Heart right ventricle (tissue), 16 donors: ENCODE measurements at places on chromosomes 1 and 21. TPM values are rescaled to one million over a fixed set of nuclear protein-coding genes. Genes with fewer than 3 reads are reported as not detected.

GRCh38 chr1:5684791-5685190 is 307.4 kb downstream of the NPHP4 start:
- DNase-seq: no peak

DNA sequence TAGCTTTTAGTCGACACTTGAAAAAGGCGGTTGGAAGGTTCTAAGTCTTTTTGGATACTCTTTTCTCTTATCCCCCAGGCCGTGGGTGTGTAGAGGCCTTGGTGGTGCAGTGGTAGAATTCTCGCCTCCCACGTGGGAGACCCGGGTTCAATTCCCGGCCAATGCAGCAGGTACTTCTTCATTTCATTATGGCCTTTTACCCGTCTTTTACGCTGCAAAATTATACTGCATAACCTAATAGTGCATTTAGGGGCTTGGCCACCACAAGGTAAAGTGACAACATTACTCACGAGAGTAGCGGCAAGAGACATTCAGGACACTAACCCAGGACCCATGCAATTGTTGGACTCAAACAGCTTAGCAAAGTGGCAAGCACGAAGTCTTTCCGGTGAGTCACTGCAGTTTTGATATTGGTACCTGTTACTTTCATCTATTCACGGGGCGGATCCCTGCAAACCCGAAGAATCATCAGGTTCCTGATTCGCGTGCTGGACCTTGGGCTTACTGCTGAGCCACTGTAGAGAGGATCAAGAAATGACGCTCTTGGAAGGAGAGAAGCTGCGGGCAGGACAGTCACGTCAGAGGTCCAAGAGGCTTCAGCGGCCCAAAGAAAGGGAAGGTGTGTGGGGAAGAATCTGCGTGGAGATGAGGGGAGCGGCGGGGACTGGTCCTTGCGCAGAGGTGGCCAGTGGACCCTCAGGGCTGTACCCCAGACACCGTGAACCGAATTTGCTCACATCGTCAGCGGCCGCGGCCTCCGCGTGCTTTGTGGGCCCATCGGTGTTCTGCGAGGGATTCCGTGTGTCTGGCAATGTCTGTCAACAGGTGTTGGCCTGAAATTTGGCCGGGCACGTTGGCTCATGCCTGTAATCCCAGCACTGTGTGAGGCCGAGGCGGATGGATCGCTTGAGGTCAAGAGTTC is 12.9 kb upstream of the RNU1-4 start:
- DNase-seq: peak; percentile 24

GRCh38 chr1:77744576-77744975 is 15.1 kb downstream of the USP33 start:
- DNase-seq: no peak

- DNase-seq: no peak
These were observed 35.3 kb upstream of the DNASE2B start for GRCh38 chr1:84363019-84363418.

Gene CSTB
- 49.8 TPM for total RNA-seq

GRCh38 chr1:17955302-17956285 is 152.0 kb upstream of the IGSF21 start:
- DNase-seq: no peak

- DNase-seq: no peak
These were observed 8.3 kb upstream of the KANK4 start for GRCh38 chr1:62327360-62328055.

Gene DENND4B
- 47.1 TPM for total RNA-seq

DNA sequence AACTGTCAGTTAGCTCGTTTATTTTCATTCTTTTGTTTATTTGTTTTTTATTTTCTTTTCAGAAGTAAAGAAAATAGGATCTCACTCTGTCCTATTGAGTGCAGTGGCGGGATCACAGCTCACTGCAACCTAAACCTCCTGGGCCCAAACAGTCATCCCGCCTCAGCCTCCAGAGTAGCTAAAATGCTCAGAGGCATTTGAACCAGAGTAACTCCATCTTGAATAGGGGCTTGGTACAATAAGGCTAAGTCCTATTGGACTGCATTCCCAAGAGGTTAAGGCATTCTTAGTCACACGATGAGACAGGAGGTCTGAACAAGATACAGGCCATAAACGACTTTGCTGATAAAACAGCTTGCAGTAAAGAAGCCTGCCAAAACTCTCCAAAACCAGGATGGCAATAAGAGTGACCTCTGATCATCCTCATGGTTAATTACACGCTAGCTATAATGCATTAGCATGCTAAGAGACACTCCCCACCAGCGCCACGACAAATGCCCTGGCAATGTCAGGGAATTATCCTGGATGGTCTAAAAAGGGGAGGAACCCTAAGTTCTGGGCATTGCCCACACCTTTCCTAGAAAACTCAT is 13.1 kb upstream of the COP1 start:
- no peak for DNase-seq

GRCh38 chr1:50977575-50978143 is 7.6 kb downstream of the CDKN2C start:
- peak; percentile 79 for DNase-seq

DNA sequence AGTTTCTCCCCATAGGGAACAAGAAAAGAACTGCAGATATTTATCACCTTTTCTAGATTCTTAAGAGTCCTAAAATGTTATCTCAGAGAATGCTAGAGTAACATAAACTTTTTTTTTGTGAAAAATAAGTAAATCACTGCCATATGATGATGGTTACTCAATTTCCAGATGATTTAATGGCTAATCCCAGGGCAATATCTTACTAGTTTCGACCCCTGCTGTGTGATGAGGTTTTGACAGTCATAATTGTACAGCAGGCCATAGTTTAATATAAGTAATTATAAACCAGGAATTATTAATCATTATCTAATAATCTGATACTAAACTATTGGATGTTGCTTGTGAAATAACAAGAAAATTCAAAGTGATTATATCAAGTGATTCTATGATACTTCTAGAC is 210.6 kb downstream of the HLX start:
- DNase-seq: no peak

Gene MEX3A
- total RNA-seq: 0.28 TPM

Gene S100A3
- total RNA-seq: not detected

Gene CD101
- total RNA-seq: 1.7 TPM

Gene MYCL
- 0.91 TPM for total RNA-seq

GRCh38 chr1:232987774-232988140 is 37.3 kb downstream of the NTPCR start:
- DNase-seq: no peak

Gene KRTAP21-2
- total RNA-seq: not detected

DNA sequence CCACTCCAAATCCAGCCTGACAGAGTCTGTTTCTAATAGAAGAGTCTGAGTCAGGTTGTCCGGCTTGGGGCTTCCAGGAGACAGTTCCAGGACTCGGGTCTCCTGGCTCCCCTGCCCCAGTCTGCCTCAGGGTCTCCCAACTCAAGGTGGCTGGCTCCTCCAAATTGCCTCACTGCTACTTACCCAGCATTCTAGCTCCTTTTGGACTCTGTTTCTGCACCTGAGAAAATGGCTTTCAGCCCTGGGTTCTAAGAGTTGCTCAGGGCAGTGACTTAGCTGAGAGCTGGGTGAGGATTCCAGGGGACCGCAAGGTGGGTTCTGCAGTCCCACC is 5.5 kb upstream of the IGFN1 start:
- no peak for DNase-seq

- DNase-seq: no peak
These were observed 127.9 kb downstream of the CSMD2 start for GRCh38 chr1:34037109-34037508.

Gene KLHDC9
- 7.6 TPM for total RNA-seq

DNA sequence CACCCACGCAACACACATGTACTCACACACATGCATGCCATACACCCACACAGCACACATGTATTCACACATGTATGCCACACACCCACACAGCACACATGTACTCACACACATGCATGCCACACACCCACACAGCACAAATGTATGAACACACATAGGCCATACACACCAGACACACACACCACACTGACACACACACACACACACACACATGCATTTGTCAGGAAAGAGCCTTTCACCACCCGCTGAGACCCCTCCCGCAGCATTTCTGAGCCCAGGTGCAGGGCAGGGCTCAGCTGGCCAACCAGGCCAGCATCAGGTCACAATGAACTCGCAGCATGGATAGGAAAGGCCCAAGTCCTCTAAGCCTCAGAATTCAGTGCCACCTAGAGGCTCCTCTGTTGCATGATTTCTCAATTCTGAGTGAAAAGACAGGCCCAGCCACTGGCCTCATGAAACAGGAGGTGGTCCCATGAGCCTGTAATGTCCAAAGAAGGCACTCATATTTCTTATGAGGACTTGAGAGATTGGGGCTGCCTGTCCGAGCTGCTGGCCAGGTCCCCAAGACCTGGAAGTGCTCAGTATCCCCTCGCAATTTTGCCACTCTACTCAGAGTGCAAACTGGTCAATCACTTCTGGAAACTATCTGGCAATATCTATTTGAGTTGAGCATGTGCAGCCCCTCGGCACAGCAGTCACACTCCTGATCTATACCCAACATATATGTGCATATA is 57.3 kb downstream of the PSMG1 start:
- no peak for DNase-seq

- DNase-seq: no peak
These were observed 14.8 kb upstream of the CASQ2 start for GRCh38 chr1:115783311-115783710.

Gene AK4
- total RNA-seq: 144 TPM

DNA sequence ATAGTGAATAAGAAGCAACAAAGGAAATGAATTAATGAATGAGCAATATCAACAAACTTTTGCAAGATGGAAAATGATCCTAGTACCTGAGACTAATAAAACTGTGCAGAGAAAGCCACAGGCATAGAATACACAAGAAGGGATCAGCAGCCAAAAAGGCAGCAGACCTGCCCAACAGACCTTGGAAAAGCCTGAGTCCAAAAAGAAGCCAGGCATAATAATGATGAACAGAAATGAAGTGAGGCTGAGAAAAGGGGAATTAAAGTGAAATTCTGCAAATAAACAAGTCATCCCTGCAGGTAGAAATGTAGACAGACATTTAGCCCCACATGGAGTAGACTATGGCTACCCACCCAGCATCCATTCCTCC is 10.3 kb upstream of the PHTF1 start:
- DNase-seq: no peak

DNA sequence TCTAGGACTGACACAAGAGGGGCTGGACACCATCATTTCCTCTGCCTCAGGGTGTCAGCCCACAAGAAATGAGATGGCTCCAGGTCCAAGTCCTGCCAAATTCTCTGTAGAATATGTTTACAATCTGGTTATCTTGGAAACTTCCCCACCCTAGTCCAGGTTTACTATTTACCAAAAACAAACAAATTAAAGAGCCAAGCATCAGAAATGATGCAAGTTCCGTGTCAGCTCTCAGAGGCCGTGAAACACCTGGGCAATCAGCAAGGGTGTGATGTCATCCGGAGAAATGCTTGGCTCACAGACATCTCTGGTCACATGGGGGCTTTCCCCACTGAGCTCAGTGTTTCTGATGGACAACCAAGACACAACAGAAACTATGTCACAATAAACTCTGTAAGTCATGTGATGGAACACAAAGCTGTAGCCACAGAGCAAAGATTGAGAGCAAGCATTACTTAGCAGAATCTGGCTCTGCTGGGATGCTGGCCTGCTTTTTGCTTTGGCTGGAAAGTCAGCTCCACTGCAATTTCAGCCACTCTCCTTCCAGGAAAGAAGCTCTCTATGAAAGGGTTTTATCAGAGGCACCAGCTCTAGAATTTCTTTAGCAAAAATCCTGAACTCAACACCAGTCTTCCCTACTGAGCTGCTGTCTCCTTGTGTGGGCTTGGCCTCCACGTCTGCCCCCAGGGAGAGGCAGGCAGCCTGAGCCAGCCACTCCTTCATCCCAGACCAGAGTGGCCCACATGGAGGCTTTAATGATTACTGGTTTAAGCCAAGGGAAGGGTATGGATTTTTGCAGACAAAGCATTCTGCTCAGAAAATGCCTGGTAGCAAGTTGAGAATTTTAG is 55.9 kb downstream of the NENF start:
- DNase-seq: peak; percentile 46

DNA sequence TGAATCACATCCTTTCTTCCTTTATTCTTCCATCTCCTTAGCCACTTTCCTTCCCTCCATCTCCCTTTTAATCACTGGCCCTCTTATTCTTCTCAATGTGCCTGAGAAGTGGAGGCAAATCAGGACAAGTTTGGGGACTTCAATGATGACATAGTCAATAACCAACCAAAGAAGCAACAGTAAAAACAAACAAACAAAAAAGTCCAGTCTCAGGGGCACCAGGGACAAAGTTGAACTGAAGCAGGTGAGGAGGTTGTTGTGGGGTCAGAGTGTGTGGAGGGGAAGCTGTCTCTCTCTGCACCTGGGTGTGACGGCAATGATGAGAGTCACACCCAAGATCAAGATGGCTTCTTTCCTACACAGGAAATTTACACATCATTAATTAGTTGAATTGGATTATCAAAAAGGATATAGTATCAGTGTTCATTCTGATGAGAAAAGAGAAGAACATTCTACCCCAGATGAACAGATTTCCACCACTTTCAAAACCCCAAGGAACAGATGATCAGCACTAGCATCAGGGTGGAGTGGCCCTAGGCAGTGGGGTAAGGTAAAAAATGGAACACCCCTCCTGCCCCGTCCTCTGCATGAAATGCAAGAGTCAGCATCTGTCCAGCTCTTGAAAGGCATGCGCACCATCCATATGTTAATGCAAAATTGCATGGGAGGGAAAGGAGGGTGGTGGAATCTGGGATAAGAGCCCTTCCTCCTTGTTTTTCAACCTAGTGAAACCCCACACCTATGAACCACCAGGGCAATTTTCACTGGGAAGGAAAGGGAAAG is 32.6 kb downstream of the HSD3B2 start:
- no peak for DNase-seq

Gene FALEC
- total RNA-seq: not detected

Gene NPR1
- total RNA-seq: 9.3 TPM

Gene C1orf87
- total RNA-seq: not detected

DNA sequence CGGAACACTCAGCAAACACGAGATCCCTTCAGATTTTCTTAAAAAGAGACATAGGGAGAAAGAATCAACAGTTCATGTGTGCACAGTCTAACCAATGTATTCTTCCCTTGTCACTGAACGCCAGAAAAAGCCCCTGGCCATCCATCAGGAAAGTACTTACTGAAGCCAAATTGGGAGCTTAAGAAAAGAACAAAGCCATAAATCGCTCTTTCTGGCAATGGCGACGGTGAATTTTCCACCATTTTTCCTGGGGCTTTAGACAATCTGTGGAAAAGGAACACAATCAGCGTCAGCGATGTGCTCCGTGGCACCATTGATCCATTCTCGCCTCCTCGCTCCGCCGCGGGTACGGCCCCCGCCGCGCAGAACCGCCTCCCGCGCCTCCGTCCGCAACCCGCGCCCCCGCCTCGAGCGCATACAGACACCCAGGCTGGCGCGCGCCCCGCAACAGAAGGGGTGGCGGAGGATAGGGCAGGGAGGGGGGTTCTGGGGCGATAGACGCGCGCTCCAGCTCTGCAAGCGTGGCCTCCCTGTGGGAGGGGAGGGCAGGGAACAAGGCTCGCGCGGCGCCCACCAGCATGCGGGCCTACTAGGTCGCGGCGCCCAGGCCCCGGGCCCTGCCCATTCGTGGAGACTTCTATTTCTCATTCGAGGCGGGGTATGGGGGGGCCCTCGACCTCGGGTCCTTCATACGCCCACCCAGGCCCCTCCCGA is 440 bp downstream of the PIGP start:
- peak; percentile 88 for DNase-seq

Gene GBP5
- 62.0 TPM for total RNA-seq
